ENCODE measurements at places on chromosomes 3 and 15.

DNA sequence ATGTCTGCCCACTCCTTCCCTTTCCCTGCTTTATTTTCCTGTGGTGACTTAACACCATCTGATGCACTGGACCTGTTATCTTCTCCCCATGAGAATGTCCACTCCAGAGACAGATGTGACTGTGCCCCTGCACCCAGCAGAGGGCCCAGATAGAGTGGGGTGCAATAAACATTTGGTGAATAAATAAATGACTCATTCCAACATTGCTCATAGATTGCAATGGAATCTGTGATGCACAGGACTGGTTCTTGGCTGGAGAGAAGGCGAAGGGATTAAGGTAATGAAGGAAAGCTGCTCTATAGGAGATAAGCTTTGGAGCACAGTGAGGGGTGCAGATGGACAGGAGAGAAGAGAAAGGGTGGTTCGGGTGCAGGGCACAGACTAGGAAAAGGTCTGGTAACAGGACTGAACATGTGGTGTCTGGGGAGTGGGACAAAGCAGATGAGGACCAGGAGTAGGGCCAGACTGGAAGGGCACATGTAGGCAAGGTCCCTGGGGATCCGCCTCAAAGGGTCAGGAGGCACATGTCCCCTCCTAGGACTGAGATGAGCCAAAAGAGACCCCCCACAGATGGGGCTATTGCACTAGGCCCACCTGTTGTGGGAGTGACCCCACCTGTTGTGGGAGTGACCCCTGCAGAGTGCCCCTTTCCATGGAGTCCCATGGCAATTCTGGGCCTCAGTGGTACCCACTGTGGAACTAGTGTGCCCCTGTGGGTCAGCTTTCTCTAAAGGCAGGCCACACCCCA, 17.5 kb upstream of the POC1A start:
- DNase-seq, result no peak

- no peak for DNase-seq
These were observed 67.1 kb upstream of the AKAP13 start for GRCh38 chr15:85313339-85313738.

DNA sequence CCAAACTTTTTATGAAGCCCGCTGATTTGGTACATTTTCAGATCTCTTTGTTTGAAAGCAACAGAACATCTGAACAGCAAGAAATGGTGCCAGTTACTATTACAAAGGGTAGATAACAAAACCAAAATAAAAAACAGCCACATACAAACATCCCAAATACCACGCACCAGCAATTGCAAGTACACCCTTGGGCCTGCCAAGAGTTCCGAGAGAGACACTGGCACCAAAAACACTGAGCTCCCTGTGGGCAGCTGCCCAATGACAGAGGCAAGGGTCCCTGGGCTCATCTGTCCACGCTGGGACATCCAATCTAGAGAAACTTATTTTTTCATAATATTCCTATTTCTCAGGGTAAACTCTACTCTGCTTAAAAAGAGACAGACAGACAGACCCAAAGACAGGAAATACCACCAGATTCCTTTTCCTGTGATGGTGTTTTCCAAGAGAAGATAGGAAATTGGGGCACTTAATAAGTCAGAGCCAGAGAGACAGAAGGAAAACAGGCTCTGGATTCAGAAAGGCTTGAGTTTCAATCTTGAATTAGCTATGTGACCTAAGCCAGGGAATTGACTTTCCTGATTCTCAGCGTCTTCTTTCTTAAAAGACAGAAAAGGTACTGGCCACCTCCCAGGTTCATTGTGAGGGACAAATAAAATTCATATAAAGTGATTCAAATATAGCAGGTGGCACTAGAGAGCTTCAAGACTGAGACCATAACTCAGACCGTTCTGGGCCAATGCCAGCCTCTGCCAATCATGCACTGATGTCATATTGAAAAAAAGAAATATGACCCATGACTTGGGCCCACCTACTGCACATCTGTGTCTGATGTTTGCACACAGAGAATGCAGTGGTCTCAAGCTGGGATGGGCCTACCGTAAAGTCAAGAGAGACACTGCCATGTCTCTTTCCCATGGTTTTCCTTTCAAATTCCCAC, 61.3 kb downstream of the FOXP1 start:
- DNase-seq, result no peak

DNA sequence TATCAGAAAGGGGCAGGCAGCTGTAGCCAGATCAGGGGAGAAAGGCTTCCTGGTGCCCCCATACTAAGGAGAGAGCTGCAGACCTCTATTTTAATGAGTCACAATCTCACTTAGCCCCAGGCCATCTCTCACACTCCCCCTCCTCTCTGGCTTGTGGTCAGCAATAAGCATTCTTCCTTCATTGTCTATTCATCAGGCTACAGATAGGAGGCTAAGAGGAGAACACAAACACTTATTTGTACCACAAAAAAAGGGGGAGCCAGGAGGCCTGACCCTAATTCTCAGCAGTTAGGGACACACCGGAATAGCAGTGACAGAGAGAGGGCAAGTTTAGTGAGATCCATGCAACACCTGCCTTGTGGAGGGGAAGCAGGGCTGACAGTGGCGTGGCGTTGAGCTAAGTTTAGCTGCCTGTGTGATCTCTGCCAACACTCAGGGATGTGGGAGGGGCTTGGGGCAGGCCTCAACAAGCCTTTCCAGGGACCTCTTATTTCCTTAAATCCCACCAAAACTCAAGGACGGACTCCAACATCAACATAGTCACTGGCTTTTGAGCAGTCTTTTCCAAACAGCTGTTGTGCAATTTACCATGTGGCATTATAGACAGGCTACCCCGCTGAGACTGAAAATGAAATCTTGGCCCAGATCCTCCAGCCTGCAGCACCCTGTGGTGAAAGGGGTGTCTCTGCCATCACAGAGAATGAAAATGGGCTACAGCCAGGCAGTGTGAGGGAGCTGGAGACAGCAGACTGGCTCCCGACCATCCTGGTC, 191.9 kb upstream of the TSC22D2 start:
- DNase-seq, result peak; percentile 72

DNA sequence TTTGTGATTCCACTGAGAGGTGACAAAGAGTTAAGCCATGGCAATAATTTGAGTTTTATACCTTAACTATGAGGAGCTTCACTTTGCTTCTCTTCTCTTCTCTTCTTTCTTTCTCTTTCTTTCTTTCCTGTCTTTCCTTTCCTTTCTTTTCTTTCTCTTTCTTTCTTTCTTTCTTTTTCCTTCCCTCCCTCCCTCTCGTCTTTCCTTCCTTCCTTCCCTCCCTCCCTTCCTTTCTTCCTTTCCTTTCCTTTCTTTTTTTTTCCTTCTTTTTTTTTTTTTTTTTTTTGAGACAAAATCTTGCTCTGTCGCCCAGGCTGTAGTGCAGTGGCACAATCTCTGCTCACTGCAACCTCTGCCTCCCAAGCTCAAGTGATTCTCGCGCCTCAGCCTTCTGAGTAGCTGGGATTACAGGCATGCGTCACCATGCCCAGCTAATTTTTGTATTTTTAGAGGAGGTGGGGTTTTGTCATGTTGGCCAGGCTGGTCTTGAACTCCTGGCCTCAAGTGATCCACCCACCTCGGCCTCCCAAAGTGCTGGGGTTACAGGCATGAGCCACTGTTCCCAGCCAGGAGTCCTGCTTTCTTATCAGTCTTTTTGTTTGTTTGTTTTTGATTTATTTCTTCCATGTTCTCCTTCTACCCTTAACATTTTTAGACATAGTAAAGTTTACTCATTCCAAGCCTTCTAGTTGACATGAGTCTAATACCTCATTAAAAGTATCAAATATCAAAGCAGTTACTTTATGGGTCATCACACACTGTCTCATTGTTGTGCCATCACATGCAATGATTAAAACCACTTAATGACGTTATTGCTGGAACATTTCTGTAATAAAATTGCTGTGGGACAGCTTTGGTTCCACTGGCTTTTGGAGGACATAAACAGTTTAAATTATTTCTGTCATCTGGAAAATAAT, 29.9 kb downstream of the SLC49A4 start:
- no peak for DNase-seq

DNA sequence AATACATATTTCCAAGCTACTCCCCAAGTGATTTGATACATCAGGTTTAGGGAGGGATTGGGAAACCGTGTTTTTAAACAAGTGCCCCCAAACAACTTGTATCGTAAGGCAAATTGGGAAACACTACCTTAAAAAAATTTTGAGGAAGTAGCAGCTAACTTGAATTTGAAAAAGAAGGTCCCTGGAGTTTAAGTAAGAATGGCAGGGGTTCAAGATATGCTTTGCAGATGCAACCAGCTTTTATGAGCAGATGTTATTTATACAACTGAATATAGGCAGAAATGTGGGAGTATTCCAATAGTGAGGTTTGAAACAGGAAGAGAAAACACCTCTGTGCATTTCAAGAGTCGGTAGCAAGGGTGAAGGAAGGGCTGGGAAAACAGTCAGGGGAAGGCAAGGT, 139.6 kb downstream of the IL20RB start:
- no peak for DNase-seq

DNA sequence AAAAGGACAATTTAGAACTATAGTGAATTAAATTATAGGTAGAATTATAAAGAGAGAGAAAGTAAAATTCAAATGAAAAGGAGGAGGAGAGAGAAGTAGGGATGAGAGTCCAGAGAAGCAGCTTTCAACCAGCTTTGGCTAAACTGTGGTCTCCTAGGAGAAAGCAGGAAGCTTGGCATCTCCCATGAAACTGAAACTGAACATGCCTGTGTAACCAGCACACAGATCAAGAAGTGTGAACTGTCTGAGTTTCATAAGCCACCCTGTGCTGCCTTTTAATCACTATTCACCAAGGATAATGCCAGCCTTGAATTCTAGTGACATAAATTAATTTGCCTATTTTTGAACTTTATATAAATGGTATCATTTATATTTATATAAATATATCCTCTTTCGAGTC, 128.5 kb downstream of the MYRIP start:
- no peak for DNase-seq

DNA sequence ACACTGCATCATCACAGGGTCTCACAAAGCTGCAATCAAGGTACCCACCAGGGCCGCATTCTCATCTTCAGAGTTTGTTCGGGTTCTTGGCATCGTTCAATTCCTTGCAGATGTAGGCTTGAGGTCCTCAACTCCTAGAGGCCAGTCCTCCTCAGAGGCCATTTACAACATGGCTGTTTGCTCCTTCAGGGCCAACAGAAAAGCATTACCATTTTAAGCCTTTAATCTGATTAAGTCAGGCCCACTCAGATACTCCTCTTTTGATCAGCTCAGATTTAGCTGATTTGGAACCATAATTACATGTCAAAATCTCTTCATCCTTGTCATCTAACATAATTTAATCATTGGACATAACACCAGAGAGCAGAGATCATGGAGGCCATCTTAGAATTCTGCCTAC, 55.4 kb downstream of the BFSP2 start:
- DNase-seq, result no peak

DNA sequence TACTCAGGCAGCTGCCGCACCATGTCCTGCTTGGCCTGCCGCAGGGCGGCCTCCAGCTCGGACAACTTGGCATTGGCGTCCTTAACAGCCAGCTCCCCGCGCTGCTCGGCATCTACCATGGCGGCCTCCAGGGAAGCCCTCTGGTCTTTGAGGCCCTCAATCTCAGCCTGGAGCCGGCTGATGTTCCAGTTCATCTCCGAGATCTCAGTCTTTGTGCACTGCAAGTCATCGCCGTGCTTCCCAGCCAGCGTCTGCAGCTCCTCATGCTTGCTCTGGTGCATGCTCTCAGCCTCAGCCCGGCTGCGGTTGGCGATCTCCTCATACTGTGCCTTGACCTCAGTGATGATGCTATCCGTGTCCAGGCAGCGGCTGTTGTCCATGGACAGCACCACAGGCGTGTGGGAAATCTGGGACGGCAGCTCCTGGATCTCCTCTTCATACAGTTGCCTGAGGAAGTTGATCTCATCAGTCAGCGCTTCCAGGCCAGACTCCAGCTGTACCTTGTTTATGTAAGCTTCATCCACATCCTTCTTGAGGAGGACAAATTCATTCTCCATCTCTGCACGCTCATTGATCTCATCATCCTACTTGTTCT, 15.5 kb upstream of the PSTPIP1 start:
- no peak for DNase-seq

DNA sequence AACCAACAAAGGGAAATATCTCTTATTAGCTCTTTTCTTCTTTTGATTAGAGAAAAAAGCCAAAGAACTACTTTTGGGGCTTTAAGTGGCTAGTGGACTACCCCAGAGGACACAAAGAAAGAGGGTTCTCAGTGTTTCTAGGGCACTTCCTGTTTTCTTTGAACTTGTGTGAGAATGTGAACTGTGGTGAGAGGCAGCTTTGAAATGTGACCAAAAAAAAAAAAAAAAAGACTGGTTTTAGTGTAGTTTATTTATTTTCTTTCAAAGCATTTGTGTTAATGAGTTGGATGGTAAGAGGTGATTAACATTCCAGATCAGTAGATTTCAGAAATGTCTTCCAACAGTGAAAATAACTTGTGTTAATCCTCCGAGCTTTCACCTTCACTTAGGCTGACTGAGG, 32.4 kb downstream of the SELENOT start:
- DNase-seq, result no peak

- DNase-seq, result no peak
These were observed 150.5 kb downstream of the CFAP20DC start for GRCh38 chr3:58899159-58899952.

GRCh38 chr3:133595341-133595740, 21.9 kb downstream of the CDV3 start:
- no peak for DNase-seq

DNA sequence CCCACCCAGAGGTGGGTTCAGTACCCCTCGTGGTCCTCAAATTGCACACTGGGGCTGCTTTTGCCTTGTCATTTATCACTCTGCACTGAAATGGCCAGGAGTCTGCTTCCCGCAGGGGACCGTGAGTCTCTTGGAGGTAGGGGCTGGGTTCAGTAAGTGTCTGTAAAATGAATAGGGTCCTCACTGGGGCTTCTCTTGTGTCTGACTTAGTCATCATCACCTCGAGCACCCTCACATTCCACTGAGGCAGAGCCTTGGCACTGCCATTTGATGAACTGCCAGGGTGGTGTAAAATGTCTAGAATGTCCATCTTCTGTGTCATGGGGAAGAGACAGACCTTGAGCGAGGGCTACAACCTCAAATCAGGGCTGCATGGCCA, 61.0 kb upstream of the RYK start:
- DNase-seq, result no peak

- DNase-seq, result no peak
These were observed 71.8 kb downstream of the SYNPR start for GRCh38 chr3:63349583-63350573.

DNA sequence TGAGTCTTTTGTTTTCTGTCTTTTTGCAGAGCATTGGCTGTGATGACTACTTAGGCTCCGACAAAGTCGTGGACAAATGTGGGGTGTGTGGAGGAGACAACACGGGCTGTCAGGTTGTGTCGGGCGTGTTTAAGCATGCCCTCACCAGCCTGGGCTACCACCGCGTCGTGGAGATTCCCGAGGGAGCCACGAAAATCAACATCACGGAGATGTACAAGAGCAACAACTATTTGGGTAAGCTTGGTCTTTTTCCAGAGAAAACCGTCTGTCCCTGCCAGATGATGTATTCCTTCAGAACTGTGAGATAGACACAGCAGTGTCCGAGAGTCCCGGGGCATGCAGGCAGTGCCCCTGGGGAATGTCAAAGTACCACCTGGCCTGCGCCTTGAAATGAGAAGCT, 149.9 kb upstream of the NR2E3 start:
- DNase-seq, result no peak

- DNase-seq, result no peak
These were observed 8.8 kb upstream of the FAM107A start for GRCh38 chr3:58585994-58586393.

- no peak for DNase-seq
These were observed 22.5 kb downstream of the SLC6A6 start for GRCh38 chr3:14424711-14425580.

GRCh38 chr3:184592371-184593219, 31.0 kb downstream of the EPHB3 start:
- peak; percentile 69 for DNase-seq

GRCh38 chr3:149018247-149018646, 26.9 kb downstream of the GYG1 start:
- no peak for DNase-seq

GRCh38 chr3:49351521-49352011, 6.6 kb downstream of the GPX1 start:
- DNase-seq, result no peak
